ENCODE measurements at places on chromosomes 7 and 10.

DNA sequence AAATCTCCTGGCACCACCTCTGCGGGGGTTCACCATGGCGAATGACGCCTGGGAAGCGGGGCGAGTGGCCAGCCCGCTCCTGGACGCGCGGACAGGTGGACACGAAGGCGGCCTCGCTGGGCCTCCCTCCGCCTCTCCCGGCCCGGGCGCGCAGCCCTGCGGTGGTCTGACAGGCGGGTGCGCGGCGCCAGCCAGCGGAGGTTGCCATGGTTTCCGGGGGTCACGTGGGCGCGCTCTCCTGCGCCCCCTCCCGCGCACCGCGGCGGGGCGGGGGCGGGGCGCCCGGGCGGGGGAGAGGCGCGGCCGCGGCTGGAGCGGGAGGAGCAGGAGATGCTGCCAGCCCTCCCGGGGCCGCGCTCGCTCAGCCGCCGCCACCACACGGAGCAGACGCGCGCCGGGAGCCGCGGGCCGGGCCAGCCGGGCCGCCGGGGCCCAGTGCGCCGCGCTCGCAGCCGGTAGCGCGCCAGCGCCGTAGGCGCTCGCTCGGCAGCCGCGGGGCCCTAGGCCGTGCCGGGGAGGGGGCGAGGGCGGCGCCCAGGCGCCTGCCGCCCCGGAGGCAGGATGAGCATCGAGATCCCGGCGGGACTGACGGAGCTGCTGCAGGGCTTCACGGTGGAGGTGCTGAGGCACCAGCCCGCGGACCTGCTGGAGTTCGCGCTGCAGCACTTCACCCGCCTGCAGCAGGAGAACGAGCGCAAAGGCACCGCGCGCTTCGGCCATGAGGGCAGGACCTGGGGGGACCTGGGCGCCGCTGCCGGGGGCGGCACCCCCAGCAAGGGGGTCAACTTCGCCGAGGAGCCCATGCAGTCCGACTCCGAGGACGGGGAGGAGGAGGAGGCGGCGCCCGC lies at the start of gene PRKAR2B:
Gene PRKAR2B, plus strand, starts transcription at position 359 of the 848 bp plus-strand sequence. Its CDS starts 203 bp downstream, at position 562.
- peak; percentile 95 for DNase-seq

GRCh38 chr7:74056096-74056915 lies 27.3 kb upstream of the LIMK1 start:
- DNase-seq = no peak

DNA sequence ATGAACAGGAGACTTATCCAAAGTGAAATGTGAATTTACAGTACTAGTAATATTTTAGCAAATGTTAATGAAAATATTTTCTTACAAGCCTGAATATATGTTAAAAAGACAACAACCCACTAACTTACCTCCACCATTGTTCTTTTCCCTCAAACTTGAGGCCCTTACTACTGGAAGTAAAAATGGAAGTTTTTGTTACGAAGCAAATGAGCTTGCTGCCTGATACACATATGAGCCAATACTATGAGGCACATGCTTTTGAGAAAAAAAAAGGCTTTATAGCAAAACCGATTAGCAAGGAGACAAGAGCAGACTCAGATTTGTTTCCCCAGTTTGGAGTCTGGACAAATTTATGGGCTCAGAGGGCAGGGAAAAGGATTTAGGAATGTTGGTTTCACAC lies 29.0 kb downstream of the PRPS1L1 start:
- no peak for DNase-seq

GRCh38 chr7:2512179-2512661 lies 7.4 kb upstream of the LFNG start:
- DNase-seq = no peak

DNA sequence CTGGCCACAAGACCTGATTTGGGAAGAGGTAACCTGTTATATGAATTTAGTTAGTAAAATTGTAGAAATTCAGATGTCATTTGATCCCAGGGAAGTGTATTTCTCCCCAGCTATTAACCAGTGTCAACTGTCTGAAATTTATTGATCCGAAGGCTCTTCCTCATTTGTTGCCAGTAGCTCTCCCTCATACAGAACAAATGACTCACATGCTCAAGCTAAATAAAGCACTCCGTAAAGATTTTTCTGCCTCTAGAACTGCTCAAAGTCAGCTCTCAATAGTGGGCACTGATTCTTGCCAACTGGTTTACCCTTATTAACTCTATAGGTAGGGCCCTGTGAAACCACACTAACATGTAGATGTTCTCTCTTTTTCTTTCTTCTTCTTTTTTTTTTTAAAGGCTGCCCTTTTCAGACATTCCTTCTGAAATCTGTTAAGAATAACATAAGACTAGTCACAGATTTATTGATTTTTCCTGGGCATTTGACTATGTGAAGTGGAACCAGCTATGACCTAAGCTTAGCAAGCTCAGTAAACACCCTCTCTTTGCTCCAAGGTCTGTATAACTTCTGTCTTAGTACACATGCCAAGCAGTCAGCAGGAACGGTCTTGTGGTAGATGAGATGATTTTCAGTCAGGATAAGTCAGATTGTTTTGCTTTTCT lies 21.8 kb downstream of the RPA3 start:
- DNase-seq = no peak

- DNase-seq = peak; percentile 79
Observed at GRCh38 chr10:48456361-48456804, 148.5 kb downstream of the ARHGAP22 start.

- no peak for DNase-seq
Observed at GRCh38 chr7:1114505-1114904, 26.6 kb downstream of the GPER1 start.

DNA sequence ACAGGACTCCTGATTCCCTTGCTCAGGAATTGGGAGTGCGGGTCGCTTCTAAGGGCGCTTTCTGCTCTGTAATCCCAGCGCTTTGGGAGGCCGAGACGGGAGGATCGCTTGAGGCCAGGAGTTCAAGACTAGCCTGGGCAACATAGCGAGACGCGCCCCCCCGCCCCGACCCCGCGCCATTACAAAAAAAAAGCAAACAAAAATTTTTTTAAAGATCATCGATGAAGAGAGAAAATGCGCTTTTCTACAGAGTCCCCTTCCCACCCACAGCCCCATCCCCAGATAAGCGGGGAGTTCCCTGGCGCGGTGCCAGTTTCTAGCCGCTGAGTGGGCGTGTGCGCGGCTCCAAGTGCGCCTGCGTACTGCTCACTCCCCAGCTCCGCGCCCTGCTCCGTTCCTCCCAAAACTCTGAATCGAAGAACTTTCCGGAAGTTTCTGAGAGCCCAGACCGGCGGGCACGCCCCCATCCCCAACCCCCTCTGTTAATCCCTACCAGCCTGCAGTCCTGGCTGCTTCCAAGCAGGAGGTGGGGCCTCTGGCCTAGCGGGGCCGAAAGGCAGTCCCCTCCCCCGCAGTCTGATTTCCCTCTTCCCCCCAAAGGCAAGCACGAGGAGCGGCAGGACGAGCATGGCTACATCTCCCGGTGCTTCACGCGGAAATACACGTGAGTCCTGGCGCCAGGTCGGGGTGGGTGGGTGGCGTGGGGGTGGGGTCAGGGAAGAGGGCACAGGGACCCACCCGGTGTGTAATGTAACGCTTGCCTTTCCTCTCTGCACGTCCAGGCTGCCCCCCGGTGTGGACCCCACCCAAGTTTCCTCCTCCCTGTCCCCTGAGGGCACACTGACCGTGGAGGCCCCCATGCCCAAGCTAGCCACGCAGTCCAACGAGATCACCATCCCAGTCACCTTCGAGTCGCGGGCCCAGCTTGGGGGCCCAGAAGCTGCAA lies 1.0 kb downstream of the HSPB1 start:
- peak; percentile 96 for DNase-seq

DNA sequence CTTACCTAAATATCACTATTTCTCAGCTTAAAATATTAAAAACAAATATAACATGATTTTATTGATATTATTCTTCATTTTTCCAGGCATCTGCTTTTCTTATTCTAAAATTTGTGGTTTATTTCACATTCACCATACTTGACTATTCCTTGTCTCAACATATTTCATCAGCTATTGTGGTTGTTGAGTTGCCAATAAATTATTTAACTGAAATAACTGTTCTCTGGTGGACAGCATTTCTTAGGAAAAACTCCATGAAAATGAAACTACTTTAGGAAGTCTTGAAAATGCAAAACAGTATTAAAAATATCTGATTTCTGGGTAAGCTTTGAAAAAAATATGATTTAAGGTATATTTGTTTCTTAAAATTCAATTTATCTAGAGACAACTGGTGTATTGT lies 122.9 kb upstream of the SEMA3A start:
- no peak for DNase-seq

DNA sequence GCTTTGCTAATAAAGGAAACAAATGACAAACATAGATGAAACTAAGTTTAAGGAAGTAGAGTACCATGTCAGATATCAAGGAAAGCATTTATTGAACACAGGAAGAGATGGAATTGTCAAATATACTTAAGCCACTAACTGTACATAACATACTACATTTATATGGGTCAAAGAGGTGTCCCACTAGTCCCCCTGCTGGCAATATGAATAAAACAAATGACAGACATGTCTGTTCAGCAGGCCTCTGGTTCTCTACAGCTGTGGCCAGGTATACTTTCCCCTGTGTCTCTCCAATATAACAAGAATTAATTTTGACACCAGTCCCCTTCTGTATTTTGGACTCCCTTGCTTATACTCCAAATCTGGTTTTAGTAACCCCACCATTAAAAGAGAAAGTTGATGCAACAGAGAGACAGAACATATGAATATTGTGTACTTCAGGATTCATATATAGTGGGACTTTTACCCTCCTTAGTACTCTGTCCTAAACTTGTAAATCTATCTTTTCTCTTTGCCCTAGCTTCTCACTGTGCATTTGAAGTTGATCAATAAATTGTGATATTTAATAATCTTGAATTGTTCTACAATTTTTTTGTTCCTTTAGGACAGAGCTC lies 42.9 kb downstream of the CD36 start:
- DNase-seq = no peak

GRCh38 chr7:136016649-136017395 lies 39.7 kb upstream of the MTPN start:
- DNase-seq = no peak

GRCh38 chr10:109931163-109931562 lies 7.9 kb upstream of the XPNPEP1 start:
- DNase-seq = no peak

GRCh38 chr10:105017691-105018090 lies 376.6 kb downstream of the SORCS3 start:
- no peak for DNase-seq

DNA sequence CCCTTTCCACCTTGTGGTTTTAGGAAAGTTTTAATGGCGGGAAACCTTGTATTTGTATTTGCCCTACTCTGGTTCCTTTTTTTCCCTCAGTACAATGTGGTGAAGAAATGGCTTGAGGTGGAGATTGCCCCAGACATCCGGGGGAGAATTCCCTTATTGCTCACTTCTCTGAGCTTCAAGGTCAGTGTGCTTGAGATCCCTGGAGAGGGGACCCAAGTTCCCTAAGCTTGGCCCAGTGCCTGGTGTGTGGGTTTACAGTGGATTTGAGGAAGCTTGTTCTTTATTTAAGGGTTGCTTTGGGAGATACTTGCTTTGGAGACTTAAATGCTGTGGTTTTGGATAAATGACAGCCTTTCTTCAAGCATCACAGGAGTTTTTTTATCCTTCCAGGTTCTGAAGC lies 18.3 kb downstream of the CALHM2 start:
- no peak for DNase-seq

GRCh38 chr10:124728071-124728829 lies 15.9 kb downstream of the FAM53B start:
- no peak for DNase-seq

GRCh38 chr10:114458955-114459354 lies 54.7 kb upstream of the AFAP1L2 start:
- peak; percentile 59 for DNase-seq

- DNase-seq = peak; percentile 99
Observed at GRCh38 chr7:100428199-100428966, at the start of gene ZCWPW1. TSS of gene ZCWPW1 (minus strand) at chr7:100428703. CDS start at chr7:100420649, 8,054 bp downstream.

DNA sequence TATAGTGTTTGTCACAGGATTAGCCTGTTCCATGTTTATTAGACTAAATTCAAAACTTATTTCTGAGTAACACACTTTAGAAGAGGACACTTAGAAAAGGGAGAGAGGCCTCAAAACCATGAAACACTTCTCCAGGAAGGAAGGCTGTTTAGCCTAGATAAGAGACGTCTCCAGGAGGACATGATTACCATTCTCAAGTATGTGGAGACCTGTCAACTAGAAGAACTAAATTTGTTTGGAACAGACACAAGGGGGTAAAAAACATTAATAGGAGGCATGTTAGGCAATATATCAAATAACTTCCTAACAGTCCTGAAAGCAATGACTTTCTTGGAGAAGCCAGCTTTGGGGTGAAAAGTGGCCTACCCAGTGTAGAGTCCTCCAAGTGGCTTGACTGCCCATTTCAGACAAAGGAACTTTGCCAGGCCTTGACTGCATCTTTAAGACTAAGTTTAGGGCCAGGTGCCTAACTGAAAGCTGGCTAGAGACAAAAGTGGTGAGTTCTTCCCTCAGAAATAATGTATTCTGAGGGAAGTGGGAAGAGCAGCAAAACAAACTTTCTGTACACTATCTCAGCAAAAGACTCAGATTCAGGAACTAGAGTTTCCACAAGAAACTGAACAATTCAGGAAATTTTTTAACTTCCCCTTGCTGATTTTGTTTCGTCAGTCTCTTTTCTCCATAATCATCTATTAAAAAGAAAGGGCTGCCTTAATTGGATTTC lies 11.8 kb downstream of the NCOA4 start:
- no peak for DNase-seq

- DNase-seq = no peak
Observed at GRCh38 chr7:39073432-39073831, 95.7 kb downstream of the POU6F2 start.

GRCh38 chr7:46746695-46747687 lies 825.9 kb upstream of the IGFBP3 start:
- DNase-seq = peak; percentile 47

DNA sequence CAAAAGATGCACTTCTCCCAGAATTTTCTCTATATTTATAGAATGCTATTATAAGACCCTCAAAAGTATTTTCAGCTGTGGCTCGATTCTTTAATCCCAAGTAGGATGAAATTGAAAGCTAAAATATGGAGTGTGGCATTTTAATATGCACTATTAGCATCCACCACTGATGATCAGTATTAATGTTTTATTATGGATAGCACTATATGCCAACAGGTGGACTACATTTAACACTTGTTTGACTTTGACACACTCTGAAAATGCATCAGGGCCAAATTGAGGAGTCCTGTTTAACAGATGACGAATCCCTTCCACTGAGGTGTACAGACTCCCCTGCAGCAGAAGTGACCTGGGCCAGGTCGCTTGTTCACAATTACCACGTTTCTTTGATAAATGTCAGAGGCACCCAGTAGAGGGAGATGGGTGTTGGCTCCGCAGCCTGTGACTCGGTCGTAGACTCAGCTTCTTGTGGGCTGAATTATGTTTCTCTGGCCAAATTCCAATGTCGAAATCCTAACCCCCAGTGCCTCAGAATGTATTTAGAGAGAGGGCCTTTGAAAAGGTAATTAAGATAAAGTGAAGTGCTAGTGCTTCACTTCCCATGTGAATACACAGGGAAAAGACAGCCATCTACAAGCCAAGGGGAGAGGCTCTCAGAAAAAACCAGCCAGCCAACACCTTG lies 48.1 kb downstream of the WIPF3 start:
- DNase-seq = no peak

- DNase-seq = no peak
Observed at GRCh38 chr10:42553064-42553407, 85.3 kb downstream of the ZNF33B start.

DNA sequence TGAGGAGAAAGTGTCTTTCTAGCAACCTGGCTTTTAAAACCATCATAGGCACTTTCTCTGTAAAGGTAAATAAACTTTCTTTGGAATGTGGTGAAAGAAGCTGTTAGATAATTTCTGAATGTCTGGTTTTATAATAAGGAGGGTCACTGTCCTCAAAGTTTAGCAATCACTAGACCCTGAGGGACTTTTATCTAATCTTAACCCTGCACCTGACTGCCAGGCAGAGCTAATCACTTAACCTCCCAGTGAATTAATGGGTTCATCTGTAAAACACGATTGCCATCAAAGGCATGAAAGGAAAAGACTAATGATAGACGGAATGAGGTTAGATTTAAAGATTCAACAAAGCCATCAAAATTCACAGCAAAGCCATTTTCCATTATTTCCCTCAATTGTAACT lies 553.8 kb downstream of the GRM8 start:
- DNase-seq = no peak

Data from kidney (tissue), 22 donors.